Heart left ventricle (tissue), 16 donors: ENCODE measurements at places on chromosomes 2 and 18. TPM values are rescaled to one million over a fixed set of nuclear protein-coding genes. Genes with fewer than 3 reads are reported as not detected.

TRMT61B gene
- 12.9 TPM for total RNA-seq

GAL3ST2 gene
- not detected for total RNA-seq

CD207 gene
- 0.20 TPM for total RNA-seq

FAP gene
- 5.7 TPM for total RNA-seq

PMAIP1 gene
- 0.32 TPM for total RNA-seq

NEU2 gene
- not detected for total RNA-seq

SULT1C2 gene
- not detected for total RNA-seq

LYG2 gene
- total RNA-seq: not detected

DPP10 gene
- not detected for total RNA-seq

CFAP53 gene
- 0.14 TPM for total RNA-seq

FOXD4L1 gene
- not detected for total RNA-seq

EMILIN1 gene
- total RNA-seq: 76.9 TPM

ADCYAP1 gene
- total RNA-seq: 0.22 TPM
